Cortex of kidney (tissue), 1 donor: ENCODE measurements at places on chromosomes 7 and 10.

- no peak for DNase-seq
These were observed 4.5 kb downstream of the SLC37A3 start for GRCh38 chr7:140393756-140394306.

GRCh38 chr7:36966039-36966438 lies 241.7 kb upstream of the AOAH start:
- no peak for DNase-seq

DNA sequence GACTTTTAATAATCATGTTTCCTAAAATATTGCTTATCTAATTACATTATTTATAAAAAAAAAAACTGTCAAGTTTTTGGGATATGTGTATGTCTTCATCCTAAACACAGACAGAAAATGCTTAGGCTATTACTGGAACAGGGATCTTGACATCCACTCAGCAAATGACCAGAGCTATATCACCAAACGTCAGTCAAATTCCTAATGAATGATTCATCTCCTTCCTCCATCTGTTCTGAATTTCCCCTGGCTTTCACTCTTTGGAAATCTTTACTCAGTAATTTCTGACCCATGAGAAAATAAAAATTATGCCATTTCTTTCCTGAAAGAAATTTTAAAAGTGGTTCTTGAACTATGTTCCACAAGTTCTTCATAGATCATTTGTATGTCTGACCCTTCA lies 552.4 kb upstream of the KCND2 start:
- DNase-seq: no peak

DNA sequence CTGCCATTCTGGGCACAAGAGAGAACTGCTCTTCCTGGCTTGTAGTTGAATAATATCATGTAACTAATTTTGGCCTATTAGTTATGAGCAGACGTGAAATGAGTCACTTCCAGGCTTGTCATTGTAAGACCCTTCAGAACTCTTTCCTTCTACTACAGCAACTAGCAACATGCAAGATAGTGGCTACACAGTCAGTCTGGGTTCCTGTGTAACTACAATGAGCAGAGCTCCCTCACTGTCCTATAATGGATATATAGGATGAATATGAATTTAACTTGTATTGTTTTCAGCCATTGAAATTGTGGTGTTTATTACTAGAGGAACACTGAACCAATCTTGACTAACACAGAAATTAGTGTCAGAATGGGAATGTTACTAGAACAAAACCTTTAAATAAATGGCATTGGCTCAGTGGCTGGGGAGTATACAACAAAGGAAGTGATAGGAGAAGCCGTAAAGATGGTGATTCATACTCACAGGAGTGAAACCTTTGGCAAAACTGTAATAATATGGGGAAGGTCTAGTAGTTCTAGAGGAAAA lies 2.9 kb upstream of the MTPN start:
- DNase-seq: no peak

GRCh38 chr10:49171326-49172060 lies 16.7 kb downstream of the TMEM273 start:
- no peak for DNase-seq

GRCh38 chr10:74927701-74928100 lies 101.3 kb downstream of the KAT6B start:
- no peak for DNase-seq

DNA sequence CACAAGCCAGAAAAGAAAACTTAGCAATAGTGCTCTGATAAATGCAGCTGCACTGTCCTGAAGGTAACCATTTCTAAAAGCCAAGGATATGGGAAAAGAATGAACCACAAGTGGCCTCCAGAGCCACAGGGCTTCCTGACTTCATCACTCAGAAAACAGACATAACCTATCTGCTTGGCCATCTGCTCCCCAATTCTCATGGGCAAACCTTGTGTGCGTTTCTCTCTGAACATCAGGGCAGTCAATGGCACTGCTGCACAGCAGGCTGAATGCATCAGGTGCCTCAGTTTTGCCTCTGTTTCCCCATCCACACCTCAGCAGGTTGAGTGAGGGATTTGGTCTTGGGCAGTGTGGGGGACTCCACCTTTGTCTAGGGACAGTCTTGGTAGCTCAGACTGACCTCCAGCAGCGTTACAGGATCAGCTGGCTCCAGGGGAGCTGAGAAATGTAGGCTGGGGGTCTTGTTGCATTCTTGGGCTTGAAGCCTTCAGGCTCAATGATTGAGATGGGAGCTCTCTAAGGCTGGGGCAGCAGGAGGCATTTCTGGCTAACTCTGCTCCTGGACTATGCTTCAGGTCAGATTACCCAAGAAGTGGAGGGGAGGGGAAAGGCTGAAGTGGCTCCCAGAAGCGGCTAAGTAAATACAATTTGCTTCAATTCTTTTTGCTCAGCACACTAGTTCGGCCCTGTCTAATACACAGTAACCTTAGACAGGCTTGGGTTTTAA lies 23.6 kb upstream of the PDLIM1 start:
- no peak for DNase-seq

- DNase-seq: no peak
These were observed 24.9 kb upstream of the SFRP5 start for GRCh38 chr10:97796651-97797050.
